Renal pelvis (tissue), 12 donors: ENCODE measurements at places on chromosomes 2 and 18. TPM values are rescaled to one million over a fixed set of nuclear protein-coding genes. Genes with fewer than 3 reads are reported as not detected.

The REG3G gene
- polyA plus RNA-seq, result 0.14 TPM

The MEP1B gene
- 0.64 TPM for polyA plus RNA-seq

The LYPD6B gene
- 31.8 TPM for polyA plus RNA-seq

The EMILIN1 gene
- polyA plus RNA-seq, result 102 TPM

The IL1RL1 gene
- polyA plus RNA-seq, result 0.46 TPM

The SUMO1 gene
- 171 TPM for polyA plus RNA-seq

The ADGRF3 gene
- polyA plus RNA-seq, result 2.7 TPM

The IL36G gene
- not detected for polyA plus RNA-seq

The AUP1 gene
- 106 TPM for polyA plus RNA-seq
